Esophagus muscularis mucosa (tissue), 4 donors: ENCODE measurements at places on chromosomes 4 and X. TPM values are rescaled to one million over a fixed set of nuclear protein-coding genes. Genes with fewer than 3 reads are reported as not detected.

Gene TRO
- total RNA-seq: 7.5 TPM

Gene NAP1L2
- 5.0 TPM for total RNA-seq

Gene PF4V1
- not detected for total RNA-seq

Gene TLR2
- 5.6 TPM for total RNA-seq

Gene CSN1S1
- total RNA-seq: not detected

Gene TMPRSS11B
- not detected for total RNA-seq

Gene LDB2
- total RNA-seq: 26.6 TPM

Gene CLDN22
- not detected for total RNA-seq

Gene SLC10A4
- 0.46 TPM for total RNA-seq

Gene PABPC1L2A
- 0.17 TPM for total RNA-seq
